ENCODE measurements at places on chromosomes 5 and 9. TPM values are rescaled to one million over a fixed set of nuclear protein-coding genes. Genes with fewer than 3 reads are reported as not detected.

- no peaks in the 10 kb centered on the region for H3K27me3 ChIP-seq
- no peak for DNase-seq
- no peak overlapping the region for H3K27ac ChIP-seq
- no peak overlapping the region for H3K4me3 ChIP-seq
- H3K36me3 ChIP-seq = no peaks in the 10 kb centered on the region
Observed at GRCh38 chr9:4615778-4616177, 46.3 kb upstream of the PLPP6 start.

DNA sequence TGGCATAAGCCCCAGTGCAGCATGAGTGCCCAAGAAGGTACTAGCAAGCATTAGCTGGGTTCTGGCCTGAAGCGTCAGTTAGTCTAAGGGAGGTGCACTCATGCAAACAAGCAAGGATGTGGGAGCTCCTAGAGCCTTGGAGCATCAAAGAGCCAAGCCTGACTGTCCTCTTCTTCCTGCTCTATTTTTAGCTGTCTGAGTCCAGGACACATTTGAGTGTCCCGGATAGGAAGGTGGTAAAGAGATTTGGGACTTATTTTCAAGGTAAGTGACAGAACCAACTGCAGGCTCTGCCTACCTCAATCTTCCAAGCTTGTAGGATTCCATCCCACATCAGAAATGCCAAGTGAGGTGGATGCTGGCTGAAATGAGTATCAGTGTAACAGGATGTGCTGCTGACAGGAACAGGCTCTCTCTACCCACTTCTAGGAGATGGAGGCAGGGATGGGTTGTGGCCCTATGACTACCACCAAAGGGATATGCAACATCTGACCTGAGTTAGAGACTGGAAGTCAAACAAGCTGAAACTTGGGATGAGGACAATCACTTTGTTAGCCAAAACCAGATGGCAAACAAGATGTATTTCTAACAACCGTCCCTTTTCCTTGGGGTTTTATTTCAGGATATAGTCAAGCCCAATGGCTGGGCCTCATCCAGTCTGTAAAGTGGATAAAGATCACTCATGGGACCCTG is 15.1 kb downstream of the MACROH2A1 start:
- no peak overlapping the region for H3K4me3 ChIP-seq
- peaks cover 46% of the 10 kb centered on the region for H3K36me3 ChIP-seq
- H3K27me3 ChIP-seq = no peaks in the 10 kb centered on the region
- H3K27ac ChIP-seq = no peak overlapping the region
- H3K4me1 ChIP-seq = peaks cover 3% of the 10 kb centered on the region
- DNase-seq = no peak

DNA sequence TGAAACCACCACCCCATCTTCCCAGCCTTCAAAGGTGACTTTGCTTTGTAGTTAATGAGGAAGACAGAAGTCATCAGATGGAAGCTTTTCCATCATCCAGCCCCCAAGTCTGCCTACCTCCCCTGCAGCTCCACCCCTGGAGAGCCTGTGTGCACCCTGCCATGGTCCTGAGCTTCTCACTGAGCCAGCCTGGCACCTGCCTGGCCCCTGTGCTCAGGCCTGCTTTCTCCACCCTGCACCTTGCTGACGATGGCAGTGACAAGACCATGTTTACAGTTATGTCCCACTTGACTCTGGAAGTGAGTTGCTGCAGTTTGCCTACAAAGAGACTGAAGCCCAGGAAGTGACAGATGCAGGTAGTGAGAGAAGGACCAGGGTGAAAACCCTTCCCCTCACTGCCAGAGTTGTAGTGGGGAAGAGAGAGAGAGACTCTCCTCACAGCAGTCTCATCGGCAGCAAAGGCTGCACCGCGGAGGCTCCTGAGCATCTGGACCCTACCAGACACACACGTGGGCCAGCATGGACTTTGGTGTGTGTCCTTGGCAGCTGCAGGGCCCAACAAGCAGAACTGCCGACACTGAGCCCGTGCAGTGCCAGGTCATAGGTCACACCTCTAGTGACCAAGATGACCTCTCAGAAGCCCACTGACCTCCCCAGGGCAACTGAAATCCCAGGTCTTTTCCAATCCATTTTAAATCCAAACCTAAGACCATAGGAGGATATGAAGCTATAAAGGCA is 107.1 kb downstream of the CACNA1B start:
- H3K27me3 ChIP-seq = no peaks in the 10 kb centered on the region
- peaks cover 56% of the 10 kb centered on the region for H3K36me3 ChIP-seq
- no peak overlapping the region for H3K27ac ChIP-seq
- H3K4me3 ChIP-seq = no peak overlapping the region
- DNase-seq = no peak

DNA sequence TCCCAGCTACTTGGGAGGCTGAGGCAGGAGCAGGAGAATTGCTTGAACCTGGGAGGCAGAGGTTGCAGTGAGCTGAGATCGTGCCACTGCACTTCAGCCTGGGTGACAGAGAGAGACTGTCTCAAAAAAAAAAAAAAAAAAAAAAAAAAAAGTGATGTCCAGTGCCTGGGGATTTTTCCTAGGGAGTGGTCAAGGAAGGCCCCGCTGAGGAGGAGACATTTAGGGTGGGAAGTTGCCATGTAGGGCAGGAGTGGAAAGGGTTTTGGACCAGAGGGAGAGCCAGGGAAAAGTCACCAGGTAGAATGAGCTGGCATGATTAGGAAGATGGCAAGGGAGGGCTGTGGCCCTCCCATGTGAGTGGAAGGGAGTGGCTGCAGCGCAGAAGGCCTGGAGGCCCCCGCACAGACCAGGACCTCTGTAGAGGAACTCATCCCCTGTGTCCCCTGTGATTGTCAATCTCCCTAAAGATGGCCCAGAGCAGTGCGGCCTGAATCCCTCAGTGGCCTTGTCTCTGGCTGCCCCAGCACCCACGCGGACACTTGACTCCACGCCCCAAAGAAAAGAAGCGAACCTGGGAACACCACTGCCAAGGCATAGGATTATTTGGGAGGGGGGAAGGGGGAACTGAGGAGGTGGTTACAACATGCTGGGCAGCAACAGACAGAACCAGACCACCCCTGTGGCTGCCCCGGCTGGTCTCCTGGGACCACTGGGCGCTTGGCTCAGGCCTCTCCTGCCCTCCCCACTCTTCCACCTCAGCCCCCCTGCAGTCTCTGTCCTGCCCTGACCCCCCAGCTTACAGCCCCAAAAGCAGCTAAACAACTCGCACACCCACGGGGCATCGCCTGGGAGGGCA is 2.6 kb upstream of the SQSTM1 start:
- peaks cover 7% of the 10 kb centered on the region for H3K27me3 ChIP-seq
- peaks cover 25% of the 10 kb centered on the region for H3K36me3 ChIP-seq
- peak overlapping the region; percentile 59 for H3K4me3 ChIP-seq
- DNase-seq = no peak
- peaks cover 55% of the 10 kb centered on the region for H3K4me1 ChIP-seq
- H3K27ac ChIP-seq = peak overlapping the region; percentile 85

DNA sequence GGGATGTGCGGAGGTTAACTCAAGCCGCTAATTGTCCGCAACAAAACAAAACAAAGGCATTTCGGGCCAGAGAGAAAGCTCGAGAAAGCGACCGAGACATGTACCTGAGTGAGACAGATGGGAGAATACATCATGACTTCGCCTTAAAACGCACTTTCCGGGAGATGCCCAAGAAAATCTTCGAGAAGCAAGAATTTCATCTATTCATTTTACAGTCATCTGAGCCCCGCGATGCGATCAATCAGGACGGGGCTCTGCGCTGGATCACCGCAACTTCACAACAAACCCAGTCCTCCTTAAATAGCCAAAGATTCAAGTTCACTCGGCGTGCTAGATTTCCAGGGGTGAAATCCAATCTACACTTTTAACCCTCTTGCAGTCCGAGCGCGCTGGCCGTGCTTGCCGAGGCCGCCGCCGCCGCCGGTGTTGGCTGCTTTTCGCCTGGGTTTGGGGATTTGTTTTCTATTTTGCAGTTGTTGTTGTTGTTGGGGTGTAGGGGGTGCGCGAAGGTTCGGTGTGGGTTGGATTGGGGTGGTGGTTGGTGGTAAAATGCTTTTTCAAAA is 482 bp downstream of the NFIB start:
- peaks cover 14% of the 10 kb centered on the region for H3K4me1 ChIP-seq
- no peaks in the 10 kb centered on the region for H3K36me3 ChIP-seq
- peak overlapping the region; percentile 97 for H3K27ac ChIP-seq

DNA sequence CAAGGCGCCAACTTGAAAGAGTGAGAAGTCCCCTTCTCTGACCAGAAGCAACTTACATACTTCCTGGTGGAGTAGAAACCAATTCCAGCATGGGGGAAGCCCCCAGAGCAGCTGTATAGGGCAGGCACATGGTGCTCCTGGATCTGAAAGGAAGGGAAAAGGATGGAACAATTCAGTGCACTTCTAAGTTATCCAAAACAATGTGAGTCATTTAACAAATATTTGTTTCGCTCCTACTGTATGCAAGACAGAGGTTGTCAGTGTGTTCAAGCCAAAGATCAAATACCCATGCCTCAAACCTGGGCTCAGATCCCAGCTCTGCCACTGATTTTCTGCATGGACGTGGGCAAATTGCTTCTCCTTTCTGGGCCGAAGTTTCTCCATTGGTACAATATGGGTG is 67.1 kb downstream of the LHX2 start:
- H3K4me3 ChIP-seq = no peak overlapping the region
- peaks cover 5% of the 10 kb centered on the region for H3K4me1 ChIP-seq
- H3K27me3 ChIP-seq = no peaks in the 10 kb centered on the region
- no peak overlapping the region for H3K27ac ChIP-seq

GRCh38 chr9:94826644-94827410 is 100.3 kb downstream of the AOPEP start:
- DNase-seq = no peak
- peak overlapping the region; percentile 85 for H3K27ac ChIP-seq
- H3K4me1 ChIP-seq = peaks cover 13% of the 10 kb centered on the region
- H3K27me3 ChIP-seq = no peaks in the 10 kb centered on the region

- H3K27ac ChIP-seq = no peak overlapping the region
- peaks cover 23% of the 10 kb centered on the region for H3K4me1 ChIP-seq
- no peaks in the 10 kb centered on the region for H3K27me3 ChIP-seq
- H3K4me3 ChIP-seq = no peak overlapping the region
- no peak for DNase-seq
Observed at GRCh38 chr5:133123297-133123696, 71.5 kb downstream of the HSPA4 start.

DNA sequence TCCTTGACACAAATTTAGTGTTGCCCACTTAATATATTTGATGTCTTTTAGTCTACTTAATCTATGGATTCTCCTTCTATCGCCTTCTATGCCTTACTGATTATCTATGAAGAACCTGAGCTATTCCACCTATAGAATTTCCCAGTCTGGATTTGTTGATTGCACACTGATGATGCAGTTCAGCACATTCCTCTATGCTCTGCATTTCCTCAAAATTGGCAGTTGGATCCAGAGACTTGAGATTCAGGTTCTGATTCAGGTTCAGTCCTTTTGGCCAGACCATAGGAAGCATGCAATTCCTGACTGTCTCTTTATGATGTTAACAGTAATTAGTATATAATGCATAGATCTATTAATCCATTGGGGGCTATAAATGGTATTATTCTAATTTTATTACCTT is 13.8 kb downstream of the SLC22A5 start:
- peaks cover 17% of the 10 kb centered on the region for H3K4me1 ChIP-seq
- DNase-seq = no peak
- H3K36me3 ChIP-seq = peaks cover 14% of the 10 kb centered on the region
- no peak overlapping the region for H3K27ac ChIP-seq
- no peaks in the 10 kb centered on the region for H3K27me3 ChIP-seq

GRCh38 chr9:136587145-136587943 is 41.5 kb upstream of the NOTCH1 start:
- H3K4me3 ChIP-seq = no peak overlapping the region
- H3K4me1 ChIP-seq = peaks cover 98% of the 10 kb centered on the region
- peak overlapping the region; percentile 8 for H3K27ac ChIP-seq
- peaks cover 8% of the 10 kb centered on the region for H3K36me3 ChIP-seq
- peak; percentile 60 for DNase-seq

DNA sequence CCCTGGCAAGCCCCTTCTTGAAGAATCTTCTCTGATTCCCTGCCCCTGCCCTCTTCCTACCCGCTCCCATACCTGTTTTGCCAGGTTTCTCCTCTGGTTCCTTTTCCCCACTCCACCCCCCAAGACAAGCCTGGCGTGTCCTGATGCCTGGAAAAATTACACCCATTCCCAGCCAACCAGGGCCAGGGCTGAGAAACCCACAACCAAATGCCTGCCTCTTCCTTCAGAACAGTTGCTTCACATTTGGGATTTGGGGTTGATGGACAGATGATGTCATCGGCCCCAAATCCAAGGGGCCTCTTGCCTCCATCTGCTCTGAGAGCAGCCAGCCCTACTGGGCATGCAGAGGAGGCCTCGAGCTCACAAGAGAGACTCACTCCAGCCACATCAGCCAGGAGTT is 8.8 kb upstream of the NEK6 start:
- no peaks in the 10 kb centered on the region for H3K36me3 ChIP-seq
- H3K27me3 ChIP-seq = no peaks in the 10 kb centered on the region
- DNase-seq = no peak
- H3K4me3 ChIP-seq = no peak overlapping the region
- peaks cover 9% of the 10 kb centered on the region for H3K4me1 ChIP-seq
- no peak overlapping the region for H3K27ac ChIP-seq

- no peaks in the 10 kb centered on the region for H3K36me3 ChIP-seq
- no peak overlapping the region for H3K27ac ChIP-seq
- no peak for DNase-seq
- H3K27me3 ChIP-seq = no peaks in the 10 kb centered on the region
- no peak overlapping the region for H3K4me3 ChIP-seq
Observed at GRCh38 chr5:74673011-74673790, 11.8 kb upstream of the HEXB start.

- H3K4me3 ChIP-seq = no peak overlapping the region
- no peaks in the 10 kb centered on the region for H3K4me1 ChIP-seq
- H3K27ac ChIP-seq = no peak overlapping the region
- no peak for DNase-seq
- no peaks in the 10 kb centered on the region for H3K27me3 ChIP-seq
Observed at GRCh38 chr5:58940446-58940845, 357.6 kb downstream of the RAB3C start.

DNA sequence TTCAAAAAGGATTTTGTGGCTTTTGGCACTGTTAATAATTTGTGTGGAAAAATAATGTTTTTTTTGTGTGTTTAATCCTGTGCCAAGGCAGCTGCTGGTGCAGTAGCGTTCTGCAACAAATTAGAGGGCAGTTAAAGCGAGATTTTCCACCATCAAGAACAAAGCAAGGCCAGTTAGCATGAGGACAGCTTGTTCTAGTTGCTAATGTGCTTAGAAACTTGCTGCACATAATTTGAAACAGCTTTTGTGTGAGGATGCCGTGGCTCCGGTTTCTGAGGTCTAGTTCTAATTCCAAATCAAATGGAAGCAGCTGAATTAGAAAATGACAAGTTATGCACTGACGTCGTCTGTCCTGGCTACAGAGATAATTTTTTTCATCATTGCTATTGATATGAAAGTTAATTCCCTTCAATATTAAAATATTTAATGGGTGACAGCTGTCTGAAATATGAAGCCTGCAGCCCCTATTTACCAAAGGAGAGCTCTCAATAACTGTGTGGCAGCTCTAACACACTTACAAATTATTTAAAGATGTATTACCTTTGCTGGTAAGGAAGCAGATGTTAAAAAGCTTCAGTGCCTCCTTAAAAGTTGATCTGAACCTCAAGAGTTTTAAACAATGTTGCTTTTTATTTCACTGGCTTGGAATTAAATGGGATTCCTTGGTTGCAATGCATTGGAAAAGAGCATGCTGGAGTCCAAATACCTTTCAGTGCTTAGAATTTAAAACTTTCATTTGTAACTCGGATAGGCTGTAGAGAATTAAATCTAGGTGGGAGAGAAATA is 128.6 kb downstream of the SPATA31D1 start:
- H3K36me3 ChIP-seq = no peaks in the 10 kb centered on the region
- peak overlapping the region; percentile 63 for H3K27ac ChIP-seq
- H3K4me3 ChIP-seq = no peak overlapping the region
- H3K4me1 ChIP-seq = no peaks in the 10 kb centered on the region

FAM153A gene
- 5.8 TPM for total RNA-seq

SH3PXD2B gene
- total RNA-seq = 18.3 TPM

FBXO4 gene
- total RNA-seq = 17.0 TPM

FOXD4 gene
- total RNA-seq = 0.66 TPM

GNA14 gene
- 5.0 TPM for total RNA-seq

ZNF658 gene
- 18.8 TPM for total RNA-seq
